ENCODE measurements at places on chromosomes 4 and X.

DNA sequence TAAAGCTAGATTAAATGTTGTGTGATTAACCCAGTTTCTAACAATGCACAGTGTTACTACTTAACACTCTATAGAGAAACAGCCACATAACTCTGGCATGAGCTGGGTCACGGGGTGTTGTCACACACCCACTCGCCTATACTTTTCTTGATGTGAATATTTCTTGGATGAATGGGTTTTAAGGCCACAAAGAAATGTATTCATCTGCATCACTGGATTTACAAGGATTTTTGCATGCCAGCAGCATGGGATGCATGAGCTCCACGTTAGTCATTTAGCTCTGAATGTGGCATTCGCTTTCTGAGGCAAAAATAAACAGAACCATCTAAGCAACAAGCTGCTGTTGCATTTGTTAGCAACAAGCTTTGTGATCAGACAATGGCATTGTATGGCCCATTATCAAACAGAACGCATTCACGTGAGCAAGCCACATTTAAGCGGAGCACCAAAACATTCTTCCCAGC is 89.7 kb downstream of the LRP2BP start:
- no peak overlapping the region for H3K27ac ChIP-seq
- peaks cover 2% of the 10 kb centered on the region for H3K36me3 ChIP-seq
- no peaks in the 10 kb centered on the region for H3K4me1 ChIP-seq
- DNase-seq: no peak
- no peaks in the 10 kb centered on the region for H3K27me3 ChIP-seq
- H3K4me3 ChIP-seq: no peak overlapping the region

- DNase-seq: no peak
- H3K4me1 ChIP-seq: no peaks in the 10 kb centered on the region
- H3K4me3 ChIP-seq: no peak overlapping the region
- H3K27me3 ChIP-seq: no peaks in the 10 kb centered on the region
- no peak overlapping the region for H3K27ac ChIP-seq
Observed at GRCh38 chr4:162706632-162707031, 460.1 kb downstream of the NAF1 start.

DNA sequence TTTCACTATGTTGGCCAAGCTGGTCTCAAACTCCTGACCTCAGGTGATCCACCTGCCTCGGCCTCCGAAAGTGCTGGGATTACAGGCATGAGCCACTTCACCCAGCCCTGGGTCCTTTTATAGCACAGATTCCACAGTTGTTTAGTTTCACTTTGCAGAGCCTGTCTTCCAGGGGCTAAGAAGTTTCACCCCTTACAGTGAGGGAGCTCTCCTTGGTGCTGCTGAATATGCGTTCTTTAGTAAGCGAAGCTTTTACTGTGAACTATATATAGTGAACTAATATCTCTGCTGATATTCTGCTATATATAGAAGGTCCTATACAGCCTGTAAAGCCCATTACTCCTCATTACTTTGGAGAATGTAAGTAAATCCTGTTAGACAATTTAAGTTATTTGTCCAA is 4.2 kb downstream of the TCEAL6 start:
- H3K27me3 ChIP-seq: no peaks in the 10 kb centered on the region
- H3K4me1 ChIP-seq: no peaks in the 10 kb centered on the region
- no peak overlapping the region for H3K27ac ChIP-seq
- no peak for DNase-seq

GRCh38 chr4:148184922-148185321 is 257.3 kb downstream of the NR3C2 start:
- H3K36me3 ChIP-seq: no peaks in the 10 kb centered on the region
- no peak for DNase-seq
- H3K4me3 ChIP-seq: no peak overlapping the region
- H3K4me1 ChIP-seq: no peaks in the 10 kb centered on the region
- no peak overlapping the region for H3K27ac ChIP-seq

GRCh38 chr4:26719954-26720552 is 136.2 kb downstream of the TBC1D19 start:
- no peak for DNase-seq
- H3K4me1 ChIP-seq: no peaks in the 10 kb centered on the region
- no peaks in the 10 kb centered on the region for H3K27me3 ChIP-seq
- no peaks in the 10 kb centered on the region for H3K36me3 ChIP-seq

- no peaks in the 10 kb centered on the region for H3K27me3 ChIP-seq
- H3K4me3 ChIP-seq: no peak overlapping the region
- H3K27ac ChIP-seq: no peak overlapping the region
- no peaks in the 10 kb centered on the region for H3K36me3 ChIP-seq
- no peaks in the 10 kb centered on the region for H3K4me1 ChIP-seq
- no peak for DNase-seq
Observed at GRCh38 chr4:93776386-93777080, 52.0 kb upstream of the ATOH1 start.

- no peak overlapping the region for H3K4me3 ChIP-seq
- H3K27ac ChIP-seq: no peak overlapping the region
- no peaks in the 10 kb centered on the region for H3K27me3 ChIP-seq
- H3K36me3 ChIP-seq: peaks cover 22% of the 10 kb centered on the region
- no peaks in the 10 kb centered on the region for H3K4me1 ChIP-seq
Observed at GRCh38 chr4:39850727-39851126, 127.0 kb downstream of the PDS5A start.

DNA sequence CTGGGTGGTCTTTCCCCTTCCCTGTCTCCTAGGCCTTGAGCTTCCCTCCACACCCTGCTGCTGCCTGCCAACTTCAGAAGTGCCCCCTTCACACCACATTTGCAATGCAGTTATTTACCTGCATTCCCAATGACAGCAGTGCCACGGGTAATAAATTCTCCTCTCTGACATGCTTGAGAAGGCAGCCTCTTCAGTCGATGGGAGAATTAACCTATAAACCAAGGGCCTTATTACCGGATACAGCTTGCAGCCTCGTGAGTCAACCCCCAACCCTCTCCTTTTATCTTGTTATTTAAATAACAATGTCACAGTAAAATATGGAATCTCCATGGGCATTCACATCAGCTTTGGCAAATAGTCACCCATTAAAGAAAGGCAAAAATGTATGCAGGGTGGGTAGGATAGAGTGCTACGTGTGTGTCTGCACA is 34.7 kb upstream of the LGI2 start:
- DNase-seq: no peak
- no peak overlapping the region for H3K4me3 ChIP-seq
- H3K27ac ChIP-seq: no peak overlapping the region
- no peaks in the 10 kb centered on the region for H3K4me1 ChIP-seq
- no peaks in the 10 kb centered on the region for H3K36me3 ChIP-seq
- H3K27me3 ChIP-seq: no peaks in the 10 kb centered on the region

- H3K27ac ChIP-seq: no peak overlapping the region
- DNase-seq: no peak
- H3K4me1 ChIP-seq: peaks cover 24% of the 10 kb centered on the region
- H3K36me3 ChIP-seq: peaks cover 4% of the 10 kb centered on the region
- no peaks in the 10 kb centered on the region for H3K27me3 ChIP-seq
Observed at GRCh38 chr4:1746919-1747602, 25.7 kb downstream of the TACC3 start.

DNA sequence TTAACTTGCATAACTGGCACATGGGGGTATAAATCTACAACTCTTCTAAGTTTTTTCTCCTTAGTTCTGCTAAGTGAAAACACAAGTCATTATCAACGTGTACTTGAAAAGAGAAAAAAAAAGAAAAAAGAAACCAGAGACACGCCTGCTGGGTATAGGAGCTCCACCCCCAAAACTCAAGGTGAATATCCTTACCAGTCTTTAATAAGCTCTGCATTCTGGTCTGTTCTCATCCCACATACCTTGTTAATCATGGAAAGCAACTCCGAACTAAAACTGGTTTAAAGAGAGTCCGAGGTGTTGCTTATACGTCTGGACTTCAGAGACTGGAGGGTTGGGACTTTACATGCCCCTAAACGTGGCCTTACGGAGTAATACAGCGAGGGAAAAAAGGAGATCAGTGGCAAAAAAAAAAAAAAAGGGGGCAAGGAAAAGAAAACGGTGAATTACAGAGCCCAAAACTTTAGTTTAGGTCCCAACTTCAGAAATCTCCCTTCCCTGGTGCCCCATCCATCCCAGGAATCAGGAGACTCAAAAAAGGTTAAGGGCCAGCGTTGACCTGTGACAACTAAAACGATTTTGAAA is 1.0 kb downstream of the PGRMC2 start:
- H3K27me3 ChIP-seq: no peaks in the 10 kb centered on the region

DNA sequence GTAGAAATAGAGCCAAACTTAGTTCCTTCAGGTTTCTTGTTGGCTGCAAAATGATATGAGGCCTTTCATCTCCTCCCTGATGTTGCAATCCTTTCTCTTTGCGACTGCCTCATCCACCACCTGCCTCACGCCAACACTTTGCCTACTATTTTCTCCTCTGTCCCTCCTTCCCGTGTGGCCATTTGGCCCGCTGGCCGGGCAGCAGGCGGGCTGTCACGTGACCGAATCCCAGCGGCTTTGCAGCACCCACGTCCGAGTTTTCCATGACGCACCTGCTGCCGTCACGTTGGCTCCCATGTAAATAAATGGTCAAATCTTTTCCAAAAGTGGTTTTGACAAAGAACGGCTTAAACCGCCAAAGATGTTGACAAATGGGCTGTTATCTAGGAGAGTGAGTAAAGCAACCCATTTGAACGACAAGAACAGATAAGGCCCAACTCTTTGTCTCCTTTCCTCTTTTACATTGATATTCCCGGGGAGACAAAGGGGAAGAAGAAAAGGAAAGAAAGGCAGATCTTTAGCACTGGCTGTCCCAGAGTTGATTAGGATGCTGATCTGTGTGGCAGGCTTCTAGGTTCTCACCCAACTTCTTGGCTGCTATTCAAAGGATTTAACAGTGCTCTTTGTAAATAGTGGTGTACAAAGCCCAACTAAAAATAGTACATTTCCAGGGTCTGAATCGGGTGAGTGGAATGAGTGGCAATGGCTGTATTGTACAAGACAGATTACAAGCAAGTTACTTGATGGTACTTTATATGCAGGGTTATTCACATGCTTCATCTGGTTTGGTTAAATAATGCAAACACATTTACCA is 174.2 kb upstream of the JADE1 start:
- no peak overlapping the region for H3K4me3 ChIP-seq
- H3K36me3 ChIP-seq: no peaks in the 10 kb centered on the region
- H3K27me3 ChIP-seq: no peaks in the 10 kb centered on the region
- H3K27ac ChIP-seq: no peak overlapping the region
- no peaks in the 10 kb centered on the region for H3K4me1 ChIP-seq

DNA sequence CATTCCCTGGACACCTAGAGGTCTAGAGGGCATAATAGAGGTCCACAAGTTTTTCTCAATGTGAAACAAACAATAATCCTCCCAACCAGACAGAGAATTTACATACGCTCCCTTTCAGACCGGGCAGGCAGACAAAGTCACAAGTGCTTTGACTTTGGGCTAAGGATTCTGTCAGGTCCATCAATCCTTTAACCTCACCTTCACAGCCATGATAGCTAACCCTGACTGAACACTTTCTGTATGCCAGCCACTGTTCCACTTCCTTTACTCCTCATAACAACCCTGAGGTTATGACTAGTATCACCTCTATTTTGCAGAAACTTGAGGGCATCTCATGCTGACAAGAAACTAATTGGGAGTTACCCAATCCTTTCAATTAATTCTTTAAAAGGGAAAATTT is 118.8 kb upstream of the AFF2 start:
- H3K4me3 ChIP-seq: peak overlapping the region; percentile 60
- peak overlapping the region; percentile 70 for H3K27ac ChIP-seq
- no peaks in the 10 kb centered on the region for H3K36me3 ChIP-seq
- peaks cover 7% of the 10 kb centered on the region for H3K4me1 ChIP-seq

DNA sequence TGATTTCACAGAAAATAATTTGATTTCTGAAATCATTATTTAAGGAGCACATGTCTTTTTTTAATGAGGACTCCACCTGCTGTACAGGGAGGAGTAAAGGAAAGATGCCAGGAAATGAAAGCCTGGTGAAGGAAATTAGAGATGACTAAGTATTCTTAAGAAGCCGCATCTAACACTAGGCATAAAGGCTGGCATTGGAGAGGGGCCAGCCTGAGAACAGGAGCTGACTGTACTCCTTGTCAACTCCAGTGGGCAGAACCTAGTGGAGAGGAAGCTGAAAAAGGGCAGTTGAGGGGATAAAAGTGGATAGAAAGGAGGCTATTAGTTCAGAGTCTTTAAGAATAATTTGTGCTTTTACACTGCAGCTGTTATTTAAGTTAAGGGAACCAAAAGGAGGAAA is 393.0 kb downstream of the PPP1R2C start:
- no peak for DNase-seq
- H3K4me1 ChIP-seq: no peaks in the 10 kb centered on the region
- H3K36me3 ChIP-seq: no peaks in the 10 kb centered on the region

DNA sequence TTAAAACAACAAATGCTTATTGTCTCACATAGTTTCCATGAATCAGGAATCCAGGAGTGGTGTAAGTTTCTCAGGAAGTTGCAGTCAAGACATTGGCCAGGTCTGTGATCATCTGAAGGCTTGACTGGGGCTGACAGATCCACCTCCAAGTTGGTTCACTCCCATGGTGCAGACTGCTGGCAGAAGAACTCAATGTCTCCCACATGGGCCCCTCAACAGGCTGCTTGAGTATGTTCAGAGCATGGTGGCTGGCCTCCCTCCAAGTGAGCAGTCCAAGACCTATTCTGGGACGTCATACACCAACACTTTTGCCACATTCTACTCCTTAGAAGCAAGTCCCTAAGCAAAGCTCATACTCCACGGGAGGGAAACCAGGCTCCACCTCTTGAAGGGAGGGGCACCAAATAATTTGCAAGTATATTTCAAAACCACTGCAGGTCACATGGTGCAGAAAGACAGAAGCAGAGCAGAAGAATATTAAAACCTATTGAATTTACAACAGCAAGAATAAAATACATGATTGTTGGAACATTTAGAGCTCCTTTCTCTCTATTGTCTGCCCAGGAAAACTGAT is 35.3 kb downstream of the LGI2 start:
- no peaks in the 10 kb centered on the region for H3K4me1 ChIP-seq
- H3K27ac ChIP-seq: no peak overlapping the region
- no peak overlapping the region for H3K4me3 ChIP-seq
- H3K27me3 ChIP-seq: no peaks in the 10 kb centered on the region

- H3K4me3 ChIP-seq: no peak overlapping the region
- H3K36me3 ChIP-seq: no peaks in the 10 kb centered on the region
- peaks cover 13% of the 10 kb centered on the region for H3K4me1 ChIP-seq
- DNase-seq: no peak
Observed at GRCh38 chr4:6333301-6334202, 63.9 kb downstream of the WFS1 start.

- no peaks in the 10 kb centered on the region for H3K4me1 ChIP-seq
- no peaks in the 10 kb centered on the region for H3K36me3 ChIP-seq
- H3K27ac ChIP-seq: no peak overlapping the region
- DNase-seq: no peak
Observed at GRCh38 chr4:123024710-123025109, 102.3 kb upstream of the NUDT6 start.

- H3K27ac ChIP-seq: no peak overlapping the region
- no peaks in the 10 kb centered on the region for H3K4me1 ChIP-seq
- no peaks in the 10 kb centered on the region for H3K36me3 ChIP-seq
- no peak for DNase-seq
- H3K4me3 ChIP-seq: no peak overlapping the region
Observed at GRCh38 chrX:148069759-148070503, 88.8 kb downstream of the FMR1NB start.

- no peak overlapping the region for H3K4me3 ChIP-seq
- H3K27ac ChIP-seq: no peak overlapping the region
- H3K36me3 ChIP-seq: no peaks in the 10 kb centered on the region
- DNase-seq: no peak
- H3K4me1 ChIP-seq: no peaks in the 10 kb centered on the region
Observed at GRCh38 chr4:79650794-79651431, 242.9 kb upstream of the GK2 start.

Data from spleen (tissue), 13 donors.